ENCODE measurements at places on chromosomes 3 and 15. TPM values are rescaled to one million over a fixed set of nuclear protein-coding genes. Genes with fewer than 3 reads are reported as not detected.

The EEF1AKMT4 gene
- 4.9 TPM for total RNA-seq

The TMC3 gene
- not detected for total RNA-seq

The SERINC4 gene
- total RNA-seq = not detected

The TTLL3 gene
- 14.6 TPM for total RNA-seq

The PLA2G4F gene
- not detected for total RNA-seq

The SLC27A2 gene
- 0.84 TPM for total RNA-seq

The ATOSA gene
- 21.3 TPM for total RNA-seq

The CD200R1 gene
- not detected for total RNA-seq

The PTX3 gene
- 217 TPM for total RNA-seq

The NEK10 gene
- total RNA-seq = 1.1 TPM

The THRB gene
- total RNA-seq = 4.2 TPM

The ELL3 gene
- total RNA-seq = 0.61 TPM

The LRTM1 gene
- not detected for total RNA-seq

The IL12A gene
- total RNA-seq = 1.3 TPM

The TMCC1 gene
- total RNA-seq = 31.2 TPM
